GM06990 (cell line): ENCODE measurements at places on chromosomes 3 and 15.

DNA sequence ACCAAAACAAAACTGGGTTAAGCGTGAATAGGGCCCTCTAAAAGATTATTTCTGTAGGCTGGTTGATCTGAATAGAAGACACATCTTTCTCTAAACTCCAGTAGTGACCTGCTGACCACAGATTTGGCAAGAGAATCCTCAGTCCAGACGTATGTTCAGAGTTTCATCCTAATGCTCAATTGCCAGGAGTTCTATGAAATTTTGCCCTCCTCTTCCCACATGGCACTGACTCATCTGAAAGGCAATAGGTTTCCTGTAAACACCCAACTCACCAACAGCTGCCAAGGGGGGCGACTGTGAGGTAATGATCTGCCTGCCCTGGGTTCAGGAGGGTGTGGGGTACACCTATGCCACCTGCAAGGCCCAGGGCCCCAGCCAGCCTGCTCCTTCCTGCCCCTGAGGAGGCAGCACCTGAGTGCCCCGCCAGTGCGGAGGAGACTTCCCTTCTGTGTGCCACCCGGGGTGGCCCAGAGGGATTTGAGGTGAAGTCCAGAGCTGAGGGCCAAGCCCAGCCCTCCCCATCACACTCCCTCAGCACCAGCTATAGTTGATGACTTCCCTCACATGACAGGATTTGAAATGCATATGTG lies 8.4 kb upstream of the PLA2G4D start:
- DNase-seq: no peak

DNA sequence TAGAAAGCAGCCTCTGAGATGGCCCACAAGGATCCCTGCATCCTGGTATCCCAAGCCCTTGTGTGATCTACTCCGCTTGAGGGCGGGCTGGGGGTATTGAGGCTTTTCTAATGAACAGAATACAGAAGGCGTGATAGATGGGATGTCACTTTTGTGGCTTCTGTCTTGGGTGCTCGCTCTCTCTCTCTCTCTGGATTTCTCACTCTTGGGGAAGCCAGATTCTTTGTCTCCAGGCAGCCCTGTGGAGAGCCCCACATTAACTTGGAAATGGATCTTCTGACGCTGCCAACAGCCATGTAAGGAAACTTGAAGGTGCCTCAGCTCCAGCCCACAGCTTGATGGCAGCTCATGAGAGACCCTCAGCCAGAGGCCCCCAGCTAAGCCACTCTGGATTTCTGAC lies 26.9 kb upstream of the SEC62 start:
- DNase-seq: no peak

- DNase-seq: no peak
These were observed 9.5 kb downstream of the IFT122 start for GRCh38 chr3:129449279-129450115.

GRCh38 chr3:177830411-177830849 lies 633.1 kb upstream of the TBL1XR1 start:
- no peak for DNase-seq

GRCh38 chr15:45338417-45338816 lies 39.9 kb downstream of the GATM start:
- DNase-seq: no peak

DNA sequence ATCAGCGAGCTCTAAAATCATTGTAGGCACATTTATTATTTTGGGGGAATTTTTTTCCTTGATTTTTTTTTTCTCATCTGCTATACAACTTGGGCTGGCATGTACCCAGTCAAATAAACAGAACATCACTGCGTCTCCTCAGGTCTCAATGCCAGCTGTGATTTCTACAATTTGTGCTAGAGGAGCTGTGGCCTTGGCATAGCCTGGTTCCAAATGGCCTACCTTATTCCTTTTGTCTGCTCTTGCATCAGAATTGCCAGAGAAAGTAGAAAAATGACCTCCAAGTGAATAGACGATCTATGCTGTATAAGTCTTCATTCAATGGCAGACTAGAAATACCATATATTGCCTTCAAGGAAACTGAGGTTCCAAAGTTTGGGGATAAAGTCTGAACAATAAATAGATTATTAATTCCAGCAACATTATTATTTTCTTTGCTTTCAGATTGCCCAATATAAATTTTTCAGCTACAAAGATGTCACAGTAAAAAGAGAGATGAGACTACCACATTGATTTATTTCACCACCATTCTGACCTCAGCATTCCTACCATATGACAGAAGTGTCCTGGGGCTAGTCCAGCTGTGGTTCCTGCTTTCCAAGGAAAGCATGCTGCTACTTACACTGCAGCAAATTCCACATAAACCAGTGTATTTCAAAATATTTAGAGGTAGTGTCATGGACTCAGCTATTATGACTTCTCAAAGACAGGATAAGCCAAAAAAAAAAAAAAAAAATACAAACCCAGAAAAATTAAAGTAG lies 493.9 kb upstream of the ZNF385D start:
- no peak for DNase-seq

DNA sequence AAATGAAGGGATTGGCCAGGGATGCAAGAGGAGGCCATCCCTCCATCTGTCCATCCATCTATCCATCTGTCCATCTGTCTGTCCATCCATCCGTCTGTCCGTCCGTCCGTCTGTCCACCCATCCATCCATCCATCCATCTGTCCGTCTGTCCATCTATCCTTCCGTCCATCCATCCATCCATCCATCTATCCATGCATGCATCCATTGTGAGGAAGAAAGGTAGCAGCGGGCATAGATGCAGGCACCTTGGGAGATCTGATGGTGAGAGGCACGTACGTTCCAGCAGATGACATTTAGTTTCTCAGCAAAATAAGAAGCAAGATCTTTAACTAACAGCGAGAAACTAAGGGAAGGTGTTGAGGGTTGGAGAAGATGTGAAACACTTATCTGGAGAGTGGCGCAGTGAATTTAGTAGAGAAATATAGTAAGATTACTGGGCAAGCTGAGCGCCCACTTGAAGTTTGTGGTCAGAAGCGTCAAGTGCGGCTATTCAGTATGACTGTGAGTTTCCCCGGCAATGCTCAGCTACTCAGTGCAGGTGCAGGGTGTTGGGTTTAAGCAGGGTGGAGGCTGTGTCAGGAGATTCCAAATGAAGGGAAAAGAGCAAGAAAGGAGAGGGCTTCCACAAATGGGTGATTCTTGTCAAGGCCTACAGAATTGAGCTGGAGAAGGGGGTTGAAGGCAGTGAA lies 22.4 kb upstream of the SRP14 start:
- no peak for DNase-seq

- no peak for DNase-seq
These were observed 197.2 kb downstream of the KCNAB1 start for GRCh38 chr3:156317462-156318074.
